ENCODE measurements at places on chromosomes 4 and X.

DNA sequence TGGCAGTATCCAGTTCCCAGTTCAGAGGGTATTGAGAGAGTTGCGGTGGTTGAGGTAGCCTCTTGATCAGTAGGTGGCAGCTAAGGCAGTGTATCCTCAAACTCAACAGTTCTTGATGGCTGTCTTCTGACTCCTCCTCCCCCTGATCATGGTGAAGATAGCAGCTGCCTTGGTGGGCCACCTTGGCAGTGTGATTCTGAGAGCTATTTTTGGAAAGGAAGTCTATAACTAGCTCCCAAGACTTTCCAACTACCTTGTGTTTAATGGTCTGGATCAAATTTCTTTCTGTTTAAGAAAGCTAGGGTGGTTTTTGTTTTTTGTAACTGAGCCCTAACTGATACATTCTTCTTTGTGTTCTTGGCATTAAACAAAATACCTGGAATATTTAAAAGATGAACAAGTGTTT lies 10.5 kb upstream of the TBC1D19 start:
- no peak for DNase-seq

- DNase-seq, result no peak
These were observed 22.8 kb downstream of the MEPE start for GRCh38 chr4:87855559-87855958.

GRCh38 chr4:47485768-47486167 lies 693 bp downstream of the ATP10D start:
- no peak for DNase-seq

- no peak for DNase-seq
These were observed 116.6 kb downstream of the SH3RF1 start for GRCh38 chr4:169154121-169154520.

DNA sequence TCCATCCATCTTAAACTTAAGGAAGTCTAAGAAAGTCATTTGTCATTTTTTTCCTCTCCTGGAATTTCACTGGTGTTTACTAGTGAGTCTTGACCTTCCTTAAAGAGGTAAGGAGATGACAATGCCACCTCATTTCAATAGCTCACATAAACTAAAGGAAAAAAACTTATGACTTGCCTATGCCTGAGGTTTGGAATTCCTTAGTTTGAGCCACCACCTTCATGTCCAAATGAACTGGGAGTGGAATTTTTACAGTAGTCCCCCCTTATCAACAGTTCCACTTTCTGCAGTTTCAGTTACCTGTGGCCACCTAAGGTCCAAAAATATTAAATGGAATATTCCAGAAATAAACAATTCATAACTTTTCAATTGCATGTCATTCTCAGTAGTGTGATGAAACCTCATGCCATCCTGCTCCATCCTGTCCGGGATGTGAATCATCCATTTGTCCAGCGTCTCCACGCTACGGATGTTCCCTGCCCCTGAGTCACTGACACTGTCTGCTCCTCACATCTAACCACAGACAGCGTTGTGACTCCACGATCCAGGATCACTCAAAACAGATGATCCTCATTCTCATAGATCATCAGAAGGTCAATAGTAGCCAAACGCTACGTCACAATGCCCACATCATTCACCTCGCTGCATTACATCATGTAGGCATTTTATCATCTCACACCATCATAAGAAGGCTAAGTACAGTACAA lies 177.4 kb downstream of the SH3KBP1 start:
- DNase-seq, result peak; percentile 67

DNA sequence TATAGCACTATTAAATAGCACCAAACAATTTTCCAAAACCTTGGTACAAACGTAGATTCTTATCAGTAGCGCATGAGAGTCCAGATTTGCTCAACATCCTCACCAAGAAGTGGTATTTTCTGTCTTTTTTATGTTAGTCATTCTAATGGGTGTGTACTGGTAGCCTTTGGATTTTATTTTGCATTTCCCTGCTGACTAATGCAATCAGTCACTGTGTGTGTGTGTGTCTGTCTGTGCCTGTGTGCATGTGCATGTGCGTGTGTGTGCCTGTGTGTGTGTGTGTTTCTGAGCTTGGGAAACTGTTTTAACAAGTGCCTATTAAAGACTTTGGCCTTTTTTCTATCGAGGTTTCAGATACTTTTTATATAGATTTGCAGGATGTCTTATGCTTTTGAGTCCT lies 82.2 kb upstream of the MAGEA10 start:
- no peak for DNase-seq

- DNase-seq, result no peak
These were observed 1704.7 kb upstream of the TENM3 start for GRCh38 chr4:180538384-180539057.

GRCh38 chr4:122163767-122164166 lies 11.6 kb downstream of the BLTP1 start:
- no peak for DNase-seq

GRCh38 chrX:106932492-106932923 lies 12.3 kb downstream of the CLDN2 start:
- DNase-seq, result no peak

- DNase-seq, result no peak
These were observed 868.3 kb downstream of the RAB28 start for GRCh38 chr4:12615822-12616221.
